SK-N-SH (cell line): ENCODE measurements at places on chromosomes 6 and 20.

- no peak for DNase-seq
These were observed 3.5 kb downstream of the RNASET2 start for GRCh38 chr6:166952567-166953486.

DNA sequence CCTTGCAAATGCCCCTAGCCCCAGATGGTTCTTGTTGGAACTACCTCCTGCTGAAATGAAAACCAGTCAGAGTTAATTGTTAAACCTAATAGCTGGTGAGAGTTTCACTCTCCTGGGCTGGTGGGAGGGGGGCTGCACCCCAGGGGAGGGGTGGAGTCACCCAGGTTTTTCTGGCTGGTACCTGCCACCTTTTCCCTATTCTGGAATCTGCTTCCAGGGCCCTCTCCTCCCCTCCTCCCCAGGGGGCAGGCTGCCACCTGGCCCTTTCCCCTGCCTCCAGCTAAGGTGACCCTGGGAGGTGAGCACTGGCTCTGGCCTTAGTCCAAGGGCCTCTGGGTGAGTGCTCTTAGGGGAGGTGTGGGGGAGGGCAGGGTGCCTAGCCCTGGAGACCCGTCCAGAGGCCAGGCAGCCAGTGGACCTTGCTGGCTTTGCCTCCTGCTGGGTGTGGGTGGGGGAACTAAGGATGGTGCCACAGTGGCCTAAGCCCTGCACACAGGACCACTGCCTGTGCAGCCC is 48.8 kb upstream of the EPB41L1 start:
- DNase-seq, result no peak

DNA sequence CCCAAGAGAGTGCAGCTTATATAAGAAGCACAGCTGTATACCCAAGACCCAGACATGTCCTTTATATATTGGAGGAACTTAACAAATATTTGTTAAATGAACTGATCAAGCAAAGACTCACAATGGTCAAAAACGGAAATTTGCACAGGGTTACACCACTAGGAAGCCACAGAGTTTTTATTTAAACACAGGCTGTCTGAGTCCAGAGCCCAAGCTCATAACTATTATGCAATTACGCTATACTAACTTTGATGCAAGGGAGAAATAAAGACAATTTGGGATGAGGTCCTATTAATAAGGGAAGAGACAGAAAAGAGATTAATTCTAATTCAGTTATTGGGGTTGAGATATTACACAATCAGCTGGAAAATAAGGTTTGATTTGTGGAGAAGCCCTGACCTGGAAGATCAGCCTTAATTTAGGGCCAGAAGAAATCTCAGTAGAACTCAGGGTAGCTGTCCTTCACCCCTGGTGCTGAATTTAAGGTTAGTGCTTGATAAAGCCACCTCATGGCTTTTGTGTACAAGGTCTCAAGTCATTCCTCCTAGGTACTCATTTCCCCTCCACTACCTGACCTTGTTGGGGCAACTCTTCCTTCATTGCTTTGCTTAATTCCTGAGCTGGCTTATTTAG is 10.5 kb upstream of the ZNF334 start:
- no peak for DNase-seq

DNA sequence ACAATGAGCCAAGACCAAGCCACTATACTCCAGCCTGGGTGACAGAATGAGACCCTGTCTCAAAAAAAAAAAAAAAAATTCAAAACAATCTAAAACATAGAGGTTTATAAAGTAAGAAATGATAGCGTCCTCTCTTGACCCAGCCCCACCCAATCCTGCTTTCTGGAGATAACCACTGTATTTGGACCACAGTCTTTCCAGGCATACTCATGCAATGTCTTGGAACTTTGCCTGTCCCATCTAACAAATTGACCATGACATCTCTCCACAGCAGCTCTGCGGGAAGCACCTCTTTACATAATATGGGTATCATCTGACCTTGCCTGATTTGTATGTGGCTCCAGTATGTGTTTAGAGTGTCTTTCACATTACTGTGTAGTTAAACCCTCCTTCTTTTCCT is 9.1 kb upstream of the SHLD1 start:
- DNase-seq, result no peak

GRCh38 chr6:159828074-159828473 is 28.0 kb downstream of the PNLDC1 start:
- no peak for DNase-seq

DNA sequence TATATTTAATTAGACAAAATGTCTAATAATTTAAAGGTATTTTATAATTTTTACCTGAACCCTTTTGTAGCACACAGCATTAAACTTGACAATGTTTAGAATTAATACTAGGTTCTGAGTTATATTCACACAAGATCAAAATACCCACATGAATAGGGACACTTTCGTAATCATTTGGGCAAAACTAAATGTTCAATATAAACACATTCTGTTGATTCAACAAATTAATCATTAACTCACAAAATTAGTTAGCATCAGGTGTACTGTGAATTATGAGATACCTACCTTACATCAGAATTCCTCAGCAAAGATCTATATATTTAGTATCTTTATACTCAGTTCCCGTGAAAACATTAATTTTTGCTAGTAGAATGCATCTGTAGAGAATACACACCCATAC is 481.5 kb upstream of the MANEA start:
- DNase-seq, result no peak

GRCh38 chr6:97469451-97469850 is 186.4 kb upstream of the MMS22L start:
- no peak for DNase-seq

- DNase-seq, result no peak
These were observed 8.7 kb upstream of the TBX18 start for GRCh38 chr6:84773133-84773430.

DNA sequence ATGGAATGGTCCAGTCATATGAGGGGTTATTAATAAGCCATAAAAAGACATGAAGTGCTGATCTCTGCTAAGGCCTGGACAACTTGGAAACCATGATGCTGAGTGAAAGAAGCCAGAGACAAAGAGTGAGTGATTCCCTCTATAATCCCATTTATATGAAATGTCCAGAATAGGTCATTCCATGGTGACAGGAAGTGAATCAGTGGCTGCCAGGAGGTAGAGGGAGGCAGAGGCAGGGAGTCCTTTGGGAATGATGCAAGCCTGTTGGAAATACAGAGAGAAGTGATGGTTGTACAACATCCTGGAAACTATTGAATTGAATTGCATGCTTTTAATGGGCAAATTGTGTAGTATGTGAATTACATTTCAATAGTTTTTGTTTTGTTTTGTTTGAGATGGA is 26.4 kb downstream of the ANKRD60 start:
- no peak for DNase-seq

DNA sequence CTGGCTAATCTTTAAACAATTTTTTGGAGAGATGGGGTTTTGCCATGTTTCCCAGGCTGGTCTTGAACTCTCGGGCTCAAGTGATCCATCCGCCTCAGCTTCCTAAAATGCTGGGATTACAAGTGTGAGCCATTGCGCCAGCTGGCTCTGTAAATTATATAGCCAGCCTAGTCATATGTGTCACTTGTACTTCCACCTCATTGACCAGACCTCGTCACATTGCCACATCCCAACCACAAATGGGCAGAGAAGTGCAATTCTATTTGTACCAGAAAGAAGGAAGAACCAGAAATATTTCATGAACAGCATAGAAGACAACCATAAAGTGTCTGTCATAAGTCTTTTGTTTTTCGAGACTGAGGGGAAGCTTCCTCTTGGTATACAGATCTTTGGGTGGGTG is 304.9 kb upstream of the RNF24 start:
- DNase-seq, result no peak

DNA sequence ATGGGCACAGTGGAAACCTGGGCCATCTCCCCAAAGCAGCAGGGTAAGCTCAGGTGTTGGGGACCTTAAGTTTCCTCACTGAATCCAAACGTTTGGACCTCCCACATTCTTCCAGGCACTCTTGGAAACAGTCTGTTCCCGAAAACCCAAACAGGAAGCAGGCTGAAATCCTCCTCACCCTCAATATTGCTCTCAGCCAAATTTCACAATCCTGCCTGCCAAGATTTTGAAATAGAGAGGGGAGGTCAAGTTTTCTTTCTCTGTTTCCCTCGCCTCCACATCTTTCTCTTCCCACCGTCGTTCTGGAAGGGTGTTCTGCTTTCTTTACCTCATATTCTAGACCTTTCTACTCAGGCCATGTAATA is 392.0 kb upstream of the SASH1 start:
- no peak for DNase-seq

DNA sequence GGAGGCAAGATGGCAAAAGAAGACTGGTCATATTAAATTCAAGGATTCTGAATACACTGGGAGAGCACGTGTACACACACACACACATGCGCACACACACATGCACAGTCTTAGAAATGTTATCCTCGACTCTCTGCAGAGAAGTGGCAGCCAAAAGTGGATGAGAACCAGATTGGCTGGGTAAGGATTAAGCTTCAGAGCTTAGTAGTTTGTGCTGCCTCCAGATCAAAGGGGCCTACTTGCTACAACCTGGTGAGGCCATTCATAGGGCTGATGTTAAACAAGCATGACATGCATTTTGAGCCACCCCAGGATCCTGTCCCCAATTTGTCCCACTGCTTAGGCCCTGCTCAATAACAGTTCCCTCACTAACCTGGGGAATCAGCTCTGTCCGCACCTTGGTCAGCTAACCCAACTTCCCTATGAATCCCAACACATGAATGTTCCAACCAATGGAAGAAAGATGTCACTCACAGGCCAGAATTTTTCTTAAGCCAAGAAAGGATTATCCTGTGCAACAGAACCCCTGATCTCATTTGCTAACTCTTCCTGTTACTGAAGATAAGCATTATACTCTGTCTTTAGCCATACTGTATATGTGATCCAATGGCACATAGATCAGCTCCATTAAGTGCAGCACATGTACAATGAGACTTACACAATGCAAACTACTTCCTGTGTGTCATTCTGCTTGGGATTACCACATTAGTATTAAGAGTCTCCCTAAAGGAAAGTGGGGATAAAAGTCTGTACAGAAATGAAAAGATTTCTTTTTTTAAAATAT is 31.0 kb downstream of the TOMM6 start:
- no peak for DNase-seq

GRCh38 chr6:125844989-125845388 is 54.2 kb downstream of the NCOA7 start:
- DNase-seq, result no peak

DNA sequence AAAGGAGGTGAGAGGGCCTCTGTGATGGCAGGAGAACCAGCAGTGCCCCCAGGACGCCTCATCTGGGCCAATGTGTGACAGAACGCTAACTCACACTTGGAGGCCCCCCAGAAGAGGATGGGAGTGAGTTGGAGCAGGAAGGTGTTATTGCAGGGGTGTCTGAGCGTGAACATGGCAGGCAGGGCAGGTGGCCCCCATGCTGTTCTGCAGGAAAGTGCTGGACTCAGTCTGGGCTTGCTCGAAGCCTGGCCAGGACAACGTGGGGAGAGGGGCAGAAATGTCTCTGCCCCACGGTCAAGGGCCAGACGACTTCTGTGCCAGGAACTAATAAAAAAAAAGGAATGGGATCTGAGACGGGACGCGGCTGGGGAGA is 931 bp upstream of the EBF4 start:
- no peak for DNase-seq

DNA sequence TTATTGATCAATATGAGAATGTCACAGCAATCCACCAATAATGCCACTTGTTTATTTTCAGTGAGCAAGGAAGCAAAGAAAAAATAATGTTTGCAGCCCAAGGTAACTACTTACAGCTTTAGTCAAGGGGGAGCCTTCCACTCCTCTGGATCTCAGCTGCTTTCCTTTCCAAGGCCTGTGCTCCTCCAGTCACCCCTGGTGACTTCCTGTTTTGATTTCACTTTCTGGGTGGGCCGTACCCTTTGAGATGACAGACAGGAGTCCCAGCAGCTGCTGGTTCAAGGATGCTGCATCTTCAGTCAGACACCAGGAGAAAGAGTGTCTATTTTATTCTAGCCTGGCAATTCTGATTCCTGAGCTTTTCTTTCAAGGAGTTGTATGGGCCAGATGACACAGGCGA is 5.6 kb upstream of the VNN2 start:
- DNase-seq, result no peak

GRCh38 chr20:56801971-56802755 is 173.1 kb downstream of the TFAP2C start:
- DNase-seq, result no peak

DNA sequence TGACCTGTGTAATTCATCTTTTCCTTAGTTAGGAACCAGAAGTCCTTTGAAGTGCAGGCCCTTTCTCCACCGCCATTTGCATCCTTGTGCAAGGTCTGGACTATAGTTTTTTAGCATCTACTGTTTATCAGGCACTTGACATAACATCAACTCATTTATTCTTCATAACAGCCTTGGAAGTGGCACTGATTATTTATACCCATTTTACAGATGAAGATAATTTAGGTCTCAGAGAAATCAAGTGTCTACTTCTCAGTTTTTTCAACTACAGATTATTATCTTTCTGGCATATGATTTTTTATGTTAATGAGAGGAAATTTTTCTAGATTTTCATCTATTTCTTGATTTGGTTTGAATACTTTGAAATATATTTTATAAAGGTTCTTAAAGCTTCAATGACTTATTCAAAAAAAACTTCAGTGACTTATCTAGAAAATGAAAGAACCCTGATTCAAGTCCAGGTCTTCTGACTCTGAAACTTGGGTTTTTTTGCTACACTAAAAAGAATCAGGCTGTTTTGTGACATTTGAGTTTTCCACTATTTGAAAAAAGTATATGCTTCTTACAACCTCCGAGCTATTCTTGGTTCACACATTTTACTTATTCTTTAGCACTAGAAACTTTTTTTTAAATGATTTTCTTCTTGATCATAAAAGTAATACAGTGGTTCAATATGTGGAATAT is 3.1 kb upstream of the UBE2J1 start:
- no peak for DNase-seq

DNA sequence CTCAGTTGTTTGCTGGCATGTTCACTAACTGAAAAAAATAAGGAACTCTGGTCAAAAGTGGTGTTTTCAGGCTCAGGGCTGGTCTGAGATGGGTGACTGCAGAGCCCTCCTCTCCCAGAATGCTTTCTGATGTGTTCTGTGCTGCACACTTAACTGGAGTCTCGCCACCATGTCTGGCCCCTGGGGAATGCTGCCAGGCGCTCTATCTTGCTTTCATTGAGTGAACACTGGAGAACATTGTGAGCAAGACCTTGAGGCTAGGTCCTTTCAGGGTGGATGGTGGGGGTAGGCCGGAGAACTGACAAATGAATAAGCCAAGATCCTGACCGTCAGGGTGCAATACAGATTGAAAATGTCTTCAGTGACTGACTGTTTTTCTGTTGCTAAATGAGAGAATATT is 19.5 kb downstream of the PANK2 start:
- DNase-seq, result no peak

- DNase-seq, result no peak
These were observed 301.7 kb upstream of the ZFP64 start for GRCh38 chr20:52493171-52493721.

- DNase-seq, result no peak
These were observed 56.3 kb downstream of the KCNS1 start for GRCh38 chr20:45044601-45045000.
